Metanephros (tissue), 2 donors: ENCODE measurements at places on chromosomes 1 and 21. TPM values are rescaled to one million over a fixed set of nuclear protein-coding genes. Genes with fewer than 3 reads are reported as not detected.

The SERINC2 gene
- total RNA-seq: 24.8 TPM

The SPRR2F gene
- not detected for total RNA-seq

The SWT1 gene
- total RNA-seq: 11.2 TPM

The CHIT1 gene
- total RNA-seq: 1.3 TPM

The LINGO4 gene
- 0.47 TPM for total RNA-seq

The HSPA6 gene
- 26.2 TPM for total RNA-seq

The MSH4 gene
- total RNA-seq: 0.47 TPM

The GJA8 gene
- total RNA-seq: 0.64 TPM

The PGLYRP4 gene
- total RNA-seq: not detected

The KCNH1 gene
- total RNA-seq: 0.47 TPM

The ERO1B gene
- total RNA-seq: 8.5 TPM

The ANKRD45 gene
- 3.5 TPM for total RNA-seq

The NHLH1 gene
- total RNA-seq: not detected

The SLX9 gene
- total RNA-seq: 14.3 TPM

The SHISAL2A gene
- total RNA-seq: 2.0 TPM

The ETS2 gene
- total RNA-seq: 74.9 TPM

The AIRE gene
- total RNA-seq: 0.70 TPM

The TAS1R1 gene
- 0.53 TPM for total RNA-seq

The OLFML2B gene
- total RNA-seq: 11.5 TPM

The PKLR gene
- 3.3 TPM for total RNA-seq

The MUL1 gene
- total RNA-seq: 29.3 TPM

The CHIA gene
- not detected for total RNA-seq

The OR6N1 gene
- total RNA-seq: not detected

The AMY2B gene
- 30.7 TPM for total RNA-seq
